ENCODE measurements at places on chromosomes 2 and 18.

DNA sequence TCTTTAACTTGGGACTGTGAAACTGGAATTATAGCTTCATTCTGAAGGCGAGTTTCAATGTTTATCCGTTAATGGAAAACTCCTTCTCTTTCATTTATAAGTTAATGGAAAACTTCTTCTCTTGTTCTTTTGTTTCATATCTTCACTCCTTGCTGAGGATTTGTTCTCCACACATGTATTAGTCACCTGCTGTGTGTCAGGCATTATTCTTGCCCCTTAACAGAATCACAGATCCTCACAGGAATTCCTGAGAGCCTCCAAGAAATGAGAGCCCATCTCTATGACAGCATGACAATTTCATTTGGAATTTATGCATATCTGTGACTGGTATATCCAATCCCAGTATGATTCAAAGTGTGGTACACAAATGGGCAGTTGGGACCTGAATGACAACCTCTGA, 545.8 kb downstream of the BCL11A start:
- no peak for DNase-seq

DNA sequence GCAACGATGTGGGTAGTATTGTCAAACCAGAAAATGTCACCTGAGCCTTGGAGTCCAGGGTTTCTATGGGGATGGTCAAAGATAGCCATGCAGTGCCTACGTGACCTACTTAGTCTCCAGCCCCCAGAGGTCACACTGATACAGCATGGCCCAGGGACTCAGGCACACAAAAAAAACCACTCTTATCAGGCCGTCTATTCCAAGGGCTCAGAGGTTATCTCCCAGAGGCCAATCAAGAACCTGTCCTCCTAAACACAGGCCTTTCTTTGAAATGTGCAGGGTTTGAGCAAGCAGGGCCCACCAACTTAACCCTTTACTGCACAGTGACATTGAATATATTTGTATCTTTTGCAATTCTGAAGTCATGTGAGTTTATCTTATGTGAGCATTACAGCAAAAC, 82.7 kb downstream of the MRO start:
- DNase-seq = no peak

- no peak for DNase-seq
These were observed 60.5 kb downstream of the DSEL start for GRCh38 chr18:67455890-67456501.

DNA sequence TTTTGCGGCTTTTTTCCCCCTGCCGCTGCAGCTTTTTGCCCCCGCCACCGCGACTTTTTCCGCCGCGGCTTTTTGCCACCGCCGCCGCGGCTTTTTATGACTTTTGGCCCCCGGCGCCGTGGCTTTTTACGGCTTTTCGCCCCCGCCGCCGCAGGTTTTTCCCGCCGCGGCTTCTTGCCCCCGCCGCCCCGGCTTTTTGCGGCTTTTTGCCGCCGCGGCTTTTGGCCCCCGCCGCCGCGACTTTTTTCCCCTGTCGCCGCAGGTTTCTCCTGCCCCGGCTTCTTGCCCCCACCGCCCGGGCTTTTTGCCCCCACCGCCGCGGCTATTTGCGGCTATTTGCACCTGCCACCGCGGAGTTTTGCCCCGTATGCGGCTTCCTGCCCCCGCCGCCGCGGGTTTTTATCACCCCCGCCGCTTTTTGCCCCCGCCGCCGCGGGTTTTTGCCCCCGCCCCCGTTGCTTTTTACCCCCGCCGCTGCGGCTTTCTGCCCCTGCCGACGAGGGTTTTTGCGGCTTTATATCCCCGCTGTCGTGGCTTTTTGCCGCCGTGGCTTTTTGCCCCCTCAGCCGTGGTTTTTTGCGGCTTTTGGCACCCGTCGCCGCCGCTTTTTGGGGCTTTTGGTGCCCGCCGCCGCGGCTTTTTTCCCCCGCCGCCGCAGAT, 2750.9 kb downstream of the RPIA start:
- DNase-seq = no peak

- no peak for DNase-seq
These were observed 99.4 kb upstream of the PKDCC start for GRCh38 chr2:41948397-41948763.

GRCh38 chr2:97751752-97752151, 38.4 kb downstream of the ZAP70 start:
- no peak for DNase-seq

- no peak for DNase-seq
These were observed 104.1 kb upstream of the SEC11C start for GRCh38 chr18:59035591-59035990.

DNA sequence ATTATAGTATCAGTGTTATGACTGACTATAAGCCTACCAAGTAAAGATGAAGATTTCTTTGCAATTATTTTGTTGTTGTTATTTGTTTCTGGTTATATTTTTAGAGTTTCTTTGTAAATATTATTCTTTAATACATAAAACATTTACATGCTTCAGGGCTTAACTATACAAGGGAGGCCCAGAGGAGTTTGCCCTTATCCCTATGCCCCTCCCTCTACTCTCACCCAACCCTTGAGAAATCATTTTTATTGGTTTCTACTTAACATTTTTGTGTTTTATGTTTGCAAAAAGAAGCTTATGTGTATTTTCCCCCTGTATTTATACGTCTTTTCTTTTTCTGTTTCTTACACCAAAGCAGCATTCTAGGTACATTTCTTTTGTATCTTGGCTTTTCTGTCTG, 30.5 kb downstream of the MRPS9 start:
- no peak for DNase-seq

DNA sequence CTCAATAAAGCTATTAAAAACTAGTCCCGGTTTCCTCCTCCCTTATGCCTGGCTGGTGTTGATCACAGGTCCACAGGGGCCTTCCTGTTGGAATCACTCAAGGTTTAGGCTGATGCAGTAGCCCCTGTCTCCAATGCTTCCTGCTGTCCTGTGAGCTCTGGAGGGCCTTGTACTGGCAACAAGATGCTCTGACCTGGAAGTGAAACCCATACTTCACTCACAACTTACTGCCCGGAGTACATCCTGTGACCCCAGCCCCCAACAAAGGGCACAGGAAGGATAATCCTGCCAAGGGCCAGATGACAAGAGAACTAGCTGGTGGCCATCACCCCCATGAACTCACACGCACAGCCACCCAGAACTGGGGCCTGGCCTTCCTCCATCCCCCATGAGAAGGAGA, 50.3 kb downstream of the ZBTB7C start:
- DNase-seq = no peak

DNA sequence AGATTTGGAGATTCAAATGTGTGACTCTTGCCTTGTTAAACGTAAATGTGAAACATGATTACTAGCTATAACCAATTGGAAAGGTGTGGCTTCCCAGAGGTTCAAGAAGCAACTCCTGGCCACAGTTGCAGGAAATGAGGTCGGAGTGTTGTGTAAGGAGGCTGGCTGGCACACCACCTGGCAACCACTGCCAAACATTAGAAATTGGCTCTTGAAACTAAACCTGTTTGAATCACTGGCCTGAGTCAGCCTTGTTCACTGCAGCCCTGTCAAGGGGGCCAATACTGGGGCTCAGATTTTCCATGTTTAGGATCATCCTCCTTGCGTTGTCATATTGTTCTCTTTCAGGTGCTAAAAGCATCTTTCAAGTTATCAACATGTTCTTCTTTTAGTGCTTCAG, 206.3 kb downstream of the ARL6IP6 start:
- no peak for DNase-seq

GRCh38 chr2:137959166-137959565, 5.1 kb upstream of the HNMT start:
- no peak for DNase-seq

GRCh38 chr18:76565238-76566173, 70.5 kb upstream of the ZNF516 start:
- peak; percentile 88 for DNase-seq

Data from AML-193 (cell line).